Dorsolateral prefrontal cortex (tissue), 122 donors: ENCODE measurements at places on chromosomes 3 and 15.

DNA sequence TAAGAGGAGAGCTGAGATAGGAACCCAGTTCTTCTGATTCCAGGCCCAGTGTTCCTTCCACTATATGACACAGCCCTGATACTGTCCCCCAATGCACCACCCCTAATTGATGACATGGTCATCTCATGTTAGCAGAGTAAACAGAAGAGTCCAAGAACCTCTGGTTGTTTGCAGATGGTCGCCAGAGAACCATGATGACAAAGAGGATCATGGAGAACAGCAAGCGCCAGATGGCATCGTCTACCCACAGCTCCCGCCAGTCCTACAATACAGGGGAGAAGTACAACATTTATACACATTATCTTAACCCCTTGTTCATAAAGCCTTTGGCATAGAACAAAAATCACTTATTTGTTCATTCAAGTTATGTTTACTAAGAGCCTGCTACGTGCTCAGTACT lies 18.5 kb upstream of the VPS39 start:
- peak; percentile 59 for DNase-seq

DNA sequence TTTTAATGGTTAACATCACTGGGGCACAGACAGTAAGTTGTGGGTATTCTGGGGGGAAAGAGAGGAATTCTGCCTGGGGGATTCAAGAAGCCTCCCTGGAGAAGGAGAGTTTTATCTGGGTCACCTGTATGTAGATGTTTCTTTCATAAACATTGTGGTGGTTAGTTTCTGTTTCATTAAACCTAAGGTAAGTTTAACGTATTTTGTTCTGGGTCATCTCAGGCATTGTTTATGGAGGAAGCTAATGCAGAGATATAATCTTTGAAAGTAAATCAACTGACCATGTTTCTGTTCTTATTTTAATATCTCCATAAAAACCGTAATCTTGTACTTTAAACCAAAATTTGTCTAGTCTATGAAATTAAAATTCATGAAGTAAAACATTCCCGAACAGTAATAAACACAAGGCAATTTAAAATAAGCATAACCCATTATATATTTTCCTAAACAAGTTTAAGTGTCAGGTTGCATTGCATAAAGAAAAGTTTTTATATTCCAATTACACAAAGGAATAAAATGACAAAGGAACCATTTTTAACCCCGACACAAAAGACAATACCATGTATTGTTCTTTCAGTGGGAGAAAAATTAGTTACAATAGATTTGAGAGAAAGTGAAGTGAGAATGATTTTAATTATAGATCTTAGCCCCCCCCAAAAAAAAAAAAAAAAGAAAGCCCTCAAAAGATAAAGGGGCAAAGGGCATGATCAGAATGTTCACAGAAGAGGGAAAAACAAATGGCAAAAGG lies 274.6 kb upstream of the TBL1XR1 start:
- no peak for DNase-seq

DNA sequence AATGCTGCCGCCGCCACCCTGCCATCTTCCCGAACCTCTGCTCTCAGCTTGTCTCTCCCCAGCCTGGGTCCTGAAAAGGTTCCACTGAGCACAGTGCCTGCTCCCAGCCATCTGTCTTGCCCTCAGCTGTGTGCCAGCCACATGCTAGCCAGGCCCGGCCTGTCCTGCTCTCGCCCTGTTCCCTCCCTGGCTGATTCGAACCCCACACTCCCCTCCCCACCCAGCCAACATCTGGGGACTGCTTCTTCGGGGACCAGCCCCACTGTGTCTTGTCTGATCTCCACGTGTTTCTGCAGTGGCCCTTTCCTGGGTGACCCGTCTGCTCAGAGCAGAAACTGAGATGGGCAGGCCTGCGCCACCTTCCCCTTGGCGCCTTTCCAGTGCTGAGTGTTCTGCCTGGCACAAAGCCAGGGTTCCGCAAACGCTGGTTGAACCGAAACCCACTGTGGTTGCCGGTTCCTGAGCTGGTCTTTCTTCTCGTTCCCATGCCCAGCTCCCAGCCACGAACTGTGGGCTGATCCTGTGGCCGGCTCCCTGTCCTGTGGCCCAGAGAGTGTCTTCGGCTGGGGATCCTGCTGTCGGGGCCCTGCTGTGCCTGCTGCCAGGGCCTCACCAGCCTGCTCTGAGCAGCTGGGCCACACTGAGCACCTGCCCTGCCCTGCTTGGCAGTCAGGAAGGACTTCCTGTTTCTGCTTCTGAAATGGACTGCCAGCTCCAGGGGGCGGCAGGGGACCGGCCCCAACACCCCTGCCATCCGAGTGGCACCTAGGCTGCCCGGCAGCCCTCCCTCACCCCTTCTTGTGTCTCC lies 62.7 kb upstream of the KLF13 start:
- DNase-seq, result no peak

DNA sequence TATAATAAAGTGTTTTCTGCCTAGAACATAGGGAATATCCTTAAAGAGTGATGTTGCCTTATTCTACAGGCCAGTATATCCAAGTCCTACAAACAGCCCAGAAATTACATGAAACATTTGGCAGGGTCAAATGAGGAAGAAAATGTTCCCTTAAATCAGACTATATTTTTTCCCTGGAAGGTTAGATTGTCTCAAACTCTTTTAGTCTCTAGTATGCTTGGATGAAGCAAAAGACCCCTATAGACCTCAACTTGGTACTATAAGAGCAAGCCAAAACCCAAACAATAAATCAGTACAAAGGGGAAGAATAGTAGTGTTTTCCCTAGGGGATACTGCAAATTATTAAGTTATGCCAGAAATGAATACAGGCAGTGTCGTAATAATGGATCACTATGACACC lies 310.2 kb downstream of the SLC9A9 start:
- DNase-seq, result no peak

DNA sequence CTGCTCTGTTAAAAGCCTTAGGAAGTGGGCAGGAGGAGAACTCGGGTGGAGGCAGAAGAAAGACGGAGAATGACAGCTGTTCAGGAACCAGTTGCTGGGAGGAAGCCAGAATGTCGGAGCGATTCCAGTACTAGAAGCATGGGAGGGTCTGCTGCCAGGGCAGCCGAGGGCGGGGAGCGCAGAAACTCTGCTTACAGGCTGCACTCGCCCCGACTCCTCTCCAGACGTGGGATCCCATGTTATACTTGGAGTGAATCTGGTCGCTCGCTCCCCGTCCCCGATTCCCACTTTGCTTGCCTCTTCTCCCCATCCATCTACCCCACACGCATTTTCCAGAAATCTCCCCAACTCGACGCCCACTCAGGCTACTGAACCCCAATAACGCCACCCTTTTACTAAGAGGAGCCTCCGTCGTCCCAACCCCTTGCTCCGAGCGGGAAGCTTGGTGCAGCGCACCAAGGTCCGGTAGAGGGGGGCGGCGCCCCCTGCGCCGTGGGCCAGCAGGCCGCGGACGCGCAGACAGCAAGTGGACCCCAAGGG lies 665 bp downstream of the GATM start:
- DNase-seq, result peak; percentile 59

GRCh38 chr3:82128271-82128670 lies 366.8 kb upstream of the GBE1 start:
- no peak for DNase-seq

- DNase-seq, result no peak
Measured at GRCh38 chr3:156865732-156866131, 39.6 kb downstream of the LEKR1 start.

DNA sequence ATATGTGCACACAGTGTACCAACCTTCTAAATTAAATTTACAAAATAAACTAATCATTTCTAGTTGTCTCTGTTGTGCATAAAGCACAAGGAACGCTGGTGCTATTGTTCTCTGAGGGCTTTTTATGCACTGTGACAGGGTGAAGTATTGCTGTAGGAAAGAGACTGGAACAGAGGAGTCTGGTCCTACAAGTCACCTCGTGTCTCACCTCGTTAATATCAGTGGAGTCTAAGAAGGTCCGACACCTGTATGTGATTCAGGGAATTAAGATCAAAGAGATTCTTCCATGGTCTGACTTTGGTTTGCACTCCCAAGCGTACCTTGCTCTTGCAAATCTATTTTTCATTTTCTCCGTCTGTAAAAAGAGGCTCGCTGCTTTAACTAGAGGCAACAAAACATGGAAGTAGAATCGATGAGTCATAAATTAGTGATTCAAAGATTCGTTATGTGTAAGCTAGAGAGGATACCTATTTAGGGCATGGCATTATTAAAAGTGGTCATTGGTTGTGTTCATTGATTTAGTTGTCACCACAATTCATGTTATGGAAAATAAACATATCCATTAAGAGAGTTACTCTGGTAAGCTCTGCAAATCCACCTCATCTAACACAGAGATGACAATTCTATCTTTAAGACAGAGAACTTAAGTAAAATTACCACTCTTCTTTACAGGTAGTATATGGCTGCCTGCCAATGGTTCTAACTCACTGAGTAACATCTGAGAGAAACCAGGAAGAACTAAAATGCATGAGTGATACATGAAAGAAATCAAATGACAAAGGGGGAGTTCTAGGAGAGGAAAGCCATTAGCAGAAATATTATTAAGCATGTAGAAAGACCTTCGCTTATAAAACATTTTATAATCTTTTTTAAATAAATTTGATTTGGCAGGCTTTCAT lies 219.4 kb upstream of the GBE1 start:
- DNase-seq, result no peak

- DNase-seq, result no peak
Measured at GRCh38 chr3:43076857-43077256, 29.0 kb downstream of the POMGNT2 start.

DNA sequence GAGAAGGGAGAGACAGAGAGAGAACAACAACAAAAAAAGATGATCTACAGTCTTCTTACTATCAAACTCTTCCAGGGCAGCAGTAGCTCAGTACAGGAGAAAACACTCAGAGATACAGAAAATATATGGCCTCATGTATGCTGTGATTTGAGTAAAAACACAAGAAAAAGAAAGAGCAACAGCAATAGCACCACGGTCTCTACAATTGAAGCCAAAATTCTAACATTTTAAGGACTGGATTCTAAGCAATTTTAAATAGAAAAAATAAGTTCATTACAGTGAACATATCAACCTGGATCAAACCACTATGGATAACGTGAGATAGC lies 43.5 kb upstream of the ALCAM start:
- DNase-seq, result no peak

- no peak for DNase-seq
Measured at GRCh38 chr3:31448882-31449243, 83.9 kb upstream of the STT3B start.

DNA sequence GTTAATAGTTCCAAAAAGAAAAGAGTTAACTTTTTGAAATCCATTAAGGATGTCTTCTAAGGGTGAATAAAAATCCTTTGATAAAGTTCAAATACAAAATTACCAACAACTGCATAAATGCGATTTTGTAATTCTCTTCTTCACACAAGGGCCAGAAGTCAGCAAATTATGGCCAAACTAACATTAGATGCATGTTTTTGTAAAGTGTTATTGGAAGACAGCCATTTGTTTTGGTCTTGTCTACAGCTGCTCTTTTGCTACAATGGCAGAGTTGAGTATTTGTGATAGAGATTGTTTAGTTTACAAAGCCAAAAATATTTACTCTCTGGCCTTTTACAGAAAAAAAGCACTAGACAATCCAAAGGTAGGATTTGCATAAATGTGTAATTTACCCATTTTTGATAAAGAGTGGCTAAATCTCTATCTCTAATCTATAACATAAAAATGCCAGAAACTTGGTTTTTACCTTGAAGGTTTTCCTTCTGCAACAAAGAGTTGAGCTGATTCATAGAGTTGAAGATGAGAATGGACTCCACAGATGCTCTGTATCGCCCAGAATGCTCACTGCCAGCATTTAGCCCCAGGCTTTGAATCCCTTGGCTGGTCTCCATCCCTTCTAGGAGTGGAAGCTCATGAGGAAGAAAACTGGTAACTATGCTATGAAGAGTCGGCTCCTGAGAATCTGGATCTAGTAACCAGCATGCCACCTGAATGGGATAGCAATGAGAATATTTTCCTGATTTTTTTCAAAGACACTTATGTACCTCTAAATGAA lies 64.5 kb downstream of the POLQ start:
- DNase-seq, result no peak

- DNase-seq, result peak; percentile 83
Measured at GRCh38 chr15:32838820-32839219, 121.0 kb downstream of the GREM1 start.

- no peak for DNase-seq
Measured at GRCh38 chr15:38253351-38253781, 730 bp downstream of the SPRED1 start.

DNA sequence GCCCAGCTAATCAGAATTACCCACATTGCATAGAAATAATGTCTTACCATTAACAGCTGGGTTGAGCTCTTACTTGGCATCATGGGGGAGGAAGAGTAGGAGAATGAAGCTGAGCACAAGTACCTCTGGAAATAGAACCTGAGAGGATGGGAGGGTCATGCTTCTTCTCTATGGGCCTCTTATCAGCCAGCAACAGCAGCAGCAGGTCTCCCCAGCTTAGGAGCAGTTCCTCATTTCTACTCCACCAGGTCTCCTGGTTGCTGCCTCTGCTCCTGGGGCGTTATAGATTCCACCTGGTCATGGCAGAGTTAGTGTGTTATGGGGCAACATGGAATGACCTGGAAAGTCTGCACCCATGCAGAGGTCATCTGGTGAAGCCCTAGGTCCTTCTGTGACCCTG lies 3.4 kb downstream of the FSD2 start:
- no peak for DNase-seq

GRCh38 chr3:77468626-77469020 lies 428.7 kb downstream of the ROBO2 start:
- DNase-seq, result peak; percentile 28

DNA sequence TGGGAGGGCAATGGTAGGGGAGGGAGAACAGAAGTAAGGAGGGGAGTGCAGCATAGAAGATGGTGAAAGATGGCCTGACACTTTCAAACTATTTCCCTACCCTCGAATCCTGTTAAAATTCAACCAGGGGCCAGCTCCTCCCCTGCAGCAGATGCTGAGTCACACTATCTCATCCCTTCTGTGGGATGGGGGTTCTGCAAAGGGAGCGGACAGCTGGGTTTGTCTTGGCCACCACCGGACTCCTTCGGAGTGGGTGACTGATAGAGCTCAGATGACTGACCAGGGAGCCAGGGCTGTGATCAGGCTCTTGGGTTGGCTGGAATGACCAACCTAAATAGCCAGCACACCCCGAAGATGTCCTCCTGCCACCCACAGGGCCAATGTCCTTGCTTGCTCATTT lies 33.6 kb upstream of the TMCC1 start:
- no peak for DNase-seq

DNA sequence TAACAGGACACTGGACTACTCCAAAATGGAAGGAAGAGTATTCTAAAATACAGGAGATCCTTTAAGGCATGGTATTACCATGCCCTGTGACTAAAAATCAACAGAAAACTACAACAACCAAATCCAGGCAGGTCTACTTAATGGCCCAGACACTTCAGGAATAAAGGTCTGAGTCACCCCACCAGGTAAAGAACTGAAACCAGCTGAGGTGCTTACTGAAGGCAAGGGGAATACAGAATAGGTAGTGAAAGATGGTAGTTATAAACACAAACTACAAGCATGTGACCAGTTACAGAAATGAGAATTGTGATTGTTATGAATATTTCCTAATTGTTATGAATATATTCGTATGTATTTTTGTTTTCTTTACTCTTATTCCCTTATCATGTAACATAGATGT lies 13.4 kb downstream of the IFT57 start:
- DNase-seq, result no peak

- DNase-seq, result no peak
Measured at GRCh38 chr3:174318181-174318580, 541.0 kb upstream of the NAALADL2 start.
